EH (cell line): ENCODE measurements at places on chromosomes 12 and 14.

- no peak for DNase-seq
Measured at GRCh38 chr12:62130834-62131552, 129.2 kb upstream of the USP15 start.

DNA sequence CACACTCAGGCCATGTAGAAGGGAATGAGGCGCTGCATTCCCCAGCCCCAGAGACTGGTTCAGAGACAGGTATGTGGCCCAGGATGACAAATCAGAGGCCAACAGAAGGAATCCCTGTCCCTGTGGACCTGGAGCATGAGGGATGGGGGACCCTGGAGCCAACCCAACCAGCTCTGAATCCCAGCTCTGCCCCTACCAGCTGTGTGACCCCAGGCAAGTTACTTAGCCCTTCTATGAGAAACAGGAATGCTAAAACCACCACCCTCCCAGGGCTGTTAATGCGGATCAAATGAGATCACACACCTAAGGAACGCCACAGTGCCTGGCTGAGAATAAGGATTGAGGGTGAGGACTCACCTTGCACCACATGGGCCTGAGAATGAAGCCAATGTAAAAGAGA lies 15.6 kb downstream of the ITPK1 start:
- DNase-seq: no peak

DNA sequence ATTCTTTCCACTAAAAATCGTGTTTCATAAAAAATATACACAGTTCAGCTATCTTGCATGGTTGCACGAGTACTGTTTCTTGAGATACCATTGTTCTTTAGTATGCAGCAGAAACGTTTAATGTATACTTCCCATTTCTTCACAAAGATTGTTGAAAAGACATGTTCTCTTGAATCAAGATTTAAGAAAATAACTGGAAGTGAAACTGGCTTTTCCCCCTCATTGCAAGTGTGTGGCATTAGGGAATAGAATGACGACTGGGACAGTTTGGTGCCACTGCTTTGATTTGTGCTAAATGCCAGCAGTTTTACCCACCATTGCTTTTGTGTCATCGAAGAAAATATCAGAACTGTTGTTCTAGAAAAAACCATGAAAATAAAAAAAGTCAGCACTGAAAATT lies 20.3 kb upstream of the DHRS2 start:
- no peak for DNase-seq

DNA sequence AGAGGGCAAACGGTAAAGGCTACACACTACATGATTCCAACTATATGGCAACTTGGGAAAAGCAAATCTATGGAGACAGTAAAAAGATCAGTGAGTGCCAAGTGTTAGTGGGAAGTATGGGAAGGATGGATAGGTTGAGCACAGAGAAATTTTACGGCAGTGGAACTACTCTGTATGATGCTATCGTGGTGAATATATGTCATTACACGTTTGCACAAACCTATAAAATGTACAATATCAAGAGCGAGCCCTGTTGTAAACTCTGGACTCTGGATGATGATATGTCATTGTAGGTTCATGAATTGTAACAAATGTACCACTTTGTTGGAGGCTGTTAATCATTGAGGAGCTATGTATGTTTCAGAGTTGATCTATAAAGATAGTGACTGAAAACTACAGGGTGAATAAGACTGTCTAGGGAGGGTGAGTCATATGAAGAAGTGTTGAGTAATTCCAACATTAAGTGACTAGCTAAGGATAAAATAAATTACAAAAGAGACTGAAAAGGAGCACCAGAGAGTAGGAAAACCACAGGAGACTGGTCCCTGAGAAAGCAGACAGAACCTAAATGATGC lies 349.2 kb upstream of the LMO3 start:
- no peak for DNase-seq

DNA sequence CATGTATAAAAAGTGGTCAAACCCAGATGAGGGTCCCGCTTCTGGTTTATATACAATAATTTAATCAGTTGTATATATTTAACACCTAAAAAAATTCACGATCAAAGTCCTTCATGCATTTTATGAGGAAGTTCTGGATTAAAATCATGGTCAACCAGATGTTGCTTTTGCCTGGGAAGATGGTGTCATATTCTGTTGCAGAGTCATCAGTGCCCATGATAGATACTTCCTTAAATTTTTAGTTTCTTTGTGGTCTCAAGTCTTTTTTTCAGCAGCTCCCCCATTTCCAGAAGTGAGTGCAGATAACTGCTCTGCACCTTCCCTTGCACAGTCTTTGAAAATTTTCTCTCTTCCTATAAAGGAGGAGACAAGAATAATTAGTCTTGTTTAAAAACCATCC lies 16.1 kb downstream of the ERP29 start:
- DNase-seq: no peak

- no peak for DNase-seq
Measured at GRCh38 chr14:95895720-95896119, 19.1 kb downstream of the TUNAR start.

- DNase-seq: no peak
Measured at GRCh38 chr12:20883288-20883687, 72.8 kb downstream of the SLCO1B3 start.

DNA sequence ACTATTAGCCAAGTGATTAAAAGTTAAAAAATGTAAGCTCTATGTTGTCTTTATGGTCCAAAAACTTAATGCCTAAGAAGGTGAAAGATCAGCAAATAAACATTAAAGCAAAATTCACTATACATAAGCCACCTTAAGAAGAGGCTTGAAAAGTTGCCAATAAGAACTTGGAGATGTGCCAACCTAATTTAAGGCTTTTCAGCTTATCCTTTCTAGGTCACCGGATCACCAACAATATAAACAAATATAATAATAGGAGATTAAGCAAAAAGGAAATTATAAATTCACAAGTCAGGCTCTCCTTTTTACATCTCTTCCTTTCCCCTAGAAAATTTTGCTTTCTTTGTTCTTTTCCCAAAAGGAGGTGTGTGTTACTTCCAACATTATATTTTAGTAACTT lies 30.9 kb downstream of the SLC2A3 start:
- no peak for DNase-seq

GRCh38 chr12:107929436-107929835 lies 154.9 kb downstream of the ASCL4 start:
- DNase-seq: peak; percentile 32

DNA sequence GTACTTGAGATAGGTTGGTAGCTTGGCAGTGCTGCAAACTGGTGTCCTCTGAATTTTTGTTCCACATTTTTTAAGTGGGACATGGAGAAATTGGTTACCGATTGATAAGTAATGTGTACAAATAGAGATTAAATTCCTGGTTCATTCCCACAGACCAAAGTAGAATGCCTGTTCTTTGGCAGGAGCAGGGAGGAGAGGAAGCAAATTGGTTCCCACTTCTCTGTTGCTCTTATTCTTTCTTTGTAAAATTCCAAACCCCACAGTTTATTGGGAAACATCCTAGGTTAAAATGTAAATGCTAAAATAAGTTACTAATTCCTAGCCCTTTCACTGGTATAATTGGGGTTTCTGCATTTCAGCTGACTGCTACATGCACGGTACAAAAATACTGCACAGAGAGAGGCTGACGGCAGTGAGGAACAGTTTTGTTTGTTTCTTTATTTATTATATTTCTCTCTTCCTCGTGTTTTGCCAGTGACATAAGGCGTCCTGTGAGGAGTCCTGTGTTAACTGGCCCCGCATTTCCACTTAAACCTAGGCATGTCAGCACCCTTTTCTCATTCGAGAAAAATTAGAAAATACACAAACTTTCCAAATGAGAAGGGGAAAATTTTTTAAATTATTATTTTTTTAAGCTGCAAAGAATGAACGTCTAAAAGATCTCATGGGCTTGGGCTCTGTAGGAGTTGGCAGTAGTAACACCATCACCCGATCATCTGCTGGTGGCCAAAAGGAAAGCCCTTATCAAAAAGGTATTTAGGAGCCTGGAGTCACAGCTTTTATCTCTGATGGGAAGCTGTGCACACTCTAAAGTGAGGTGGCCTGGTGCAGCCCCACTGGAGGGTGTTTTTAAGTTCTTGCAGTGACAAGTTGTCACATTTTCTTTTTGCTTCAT lies 25.4 kb upstream of the BCL7A start:
- peak; percentile 6 for DNase-seq
